ENCODE measurements at places on chromosomes 6 and 20.

DNA sequence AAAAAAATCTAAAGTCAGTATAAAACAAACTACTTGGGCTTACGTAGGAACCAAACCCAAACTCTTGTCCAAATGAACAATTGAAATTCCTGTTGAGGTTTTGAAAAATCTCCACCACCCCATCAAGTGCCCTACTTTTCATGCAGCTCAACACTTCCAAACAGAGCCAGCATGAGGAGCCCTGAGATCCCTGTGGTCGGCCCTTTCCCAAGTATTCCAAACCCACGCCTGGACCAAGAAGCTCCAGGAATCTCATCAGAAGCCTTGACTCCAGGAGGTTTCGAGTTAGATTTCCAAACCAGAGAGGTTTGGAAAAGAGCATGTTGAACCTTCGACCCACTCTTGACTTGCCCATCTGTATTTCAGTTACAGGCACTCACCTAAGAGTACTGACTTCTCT, 179.3 kb downstream of the MTFR2 start:
- DNase-seq: no peak

DNA sequence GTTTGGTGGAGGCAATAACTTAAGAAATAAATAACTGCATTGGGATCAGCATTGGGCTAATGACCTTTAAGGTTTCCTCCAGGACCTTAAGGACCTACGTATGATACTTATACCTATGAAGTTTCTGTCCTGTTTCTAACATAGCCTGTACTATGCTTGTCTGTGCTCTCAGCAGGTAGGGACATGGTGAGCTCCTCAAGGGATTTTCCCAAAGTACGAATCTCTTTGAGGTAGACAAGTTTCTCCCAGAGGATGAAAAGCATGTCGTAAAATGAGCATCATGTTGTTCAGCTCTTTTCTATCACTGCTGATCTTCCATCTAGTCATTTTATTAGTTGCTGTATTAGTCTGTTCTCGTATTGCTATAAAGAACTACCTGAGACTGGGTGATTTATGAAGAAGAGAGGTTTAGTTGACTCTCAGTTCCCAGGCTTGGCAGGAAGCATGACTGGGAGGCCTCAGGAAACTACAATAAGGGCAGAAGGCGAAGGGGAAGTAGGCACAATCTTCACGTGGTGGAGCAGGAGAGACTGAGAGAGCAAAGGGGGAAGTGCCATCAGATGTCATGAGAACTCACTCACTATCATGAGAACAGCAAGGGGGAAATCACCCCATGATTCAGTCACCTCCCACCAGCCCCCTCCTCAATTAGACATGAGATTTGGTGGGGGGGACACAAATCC, 77.8 kb upstream of the TGM3 start:
- no peak for DNase-seq

DNA sequence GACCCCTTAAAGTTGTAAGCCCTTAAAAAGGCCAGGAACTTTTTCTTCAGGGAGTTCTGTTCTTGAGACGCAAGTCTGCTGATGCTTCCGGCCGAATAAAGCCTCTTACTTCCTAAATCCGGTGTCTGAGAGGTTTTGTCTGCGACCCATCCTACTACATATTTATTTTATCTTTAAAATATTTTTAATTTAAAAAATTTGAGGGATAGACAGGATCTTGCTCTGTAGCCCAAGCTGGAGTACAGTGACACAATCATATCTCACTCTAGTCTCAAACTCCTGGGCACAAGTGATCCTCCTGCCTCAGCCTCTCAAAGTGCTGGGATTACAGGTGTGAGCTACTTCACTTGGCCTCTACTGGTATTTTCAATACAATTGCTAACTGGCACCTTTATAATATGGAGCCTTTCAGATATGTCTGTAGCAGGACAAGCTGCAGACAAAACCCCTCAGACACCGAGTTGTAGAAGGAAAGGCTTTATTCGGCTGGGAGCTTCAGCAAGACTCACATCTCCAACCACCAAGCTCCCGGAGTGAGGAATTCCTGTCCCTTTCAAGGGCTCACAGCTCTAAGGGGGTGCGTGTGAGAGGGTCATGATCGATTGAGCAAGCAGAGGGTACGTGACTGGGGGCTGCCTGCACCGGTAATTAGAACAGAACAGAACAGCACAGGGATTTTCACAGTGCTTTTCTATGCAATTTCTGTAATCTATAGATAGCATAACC, 41.0 kb downstream of the GPX5 start:
- no peak for DNase-seq

GRCh38 chr6:115948751-115949150, 111.9 kb downstream of the FRK start:
- no peak for DNase-seq

DNA sequence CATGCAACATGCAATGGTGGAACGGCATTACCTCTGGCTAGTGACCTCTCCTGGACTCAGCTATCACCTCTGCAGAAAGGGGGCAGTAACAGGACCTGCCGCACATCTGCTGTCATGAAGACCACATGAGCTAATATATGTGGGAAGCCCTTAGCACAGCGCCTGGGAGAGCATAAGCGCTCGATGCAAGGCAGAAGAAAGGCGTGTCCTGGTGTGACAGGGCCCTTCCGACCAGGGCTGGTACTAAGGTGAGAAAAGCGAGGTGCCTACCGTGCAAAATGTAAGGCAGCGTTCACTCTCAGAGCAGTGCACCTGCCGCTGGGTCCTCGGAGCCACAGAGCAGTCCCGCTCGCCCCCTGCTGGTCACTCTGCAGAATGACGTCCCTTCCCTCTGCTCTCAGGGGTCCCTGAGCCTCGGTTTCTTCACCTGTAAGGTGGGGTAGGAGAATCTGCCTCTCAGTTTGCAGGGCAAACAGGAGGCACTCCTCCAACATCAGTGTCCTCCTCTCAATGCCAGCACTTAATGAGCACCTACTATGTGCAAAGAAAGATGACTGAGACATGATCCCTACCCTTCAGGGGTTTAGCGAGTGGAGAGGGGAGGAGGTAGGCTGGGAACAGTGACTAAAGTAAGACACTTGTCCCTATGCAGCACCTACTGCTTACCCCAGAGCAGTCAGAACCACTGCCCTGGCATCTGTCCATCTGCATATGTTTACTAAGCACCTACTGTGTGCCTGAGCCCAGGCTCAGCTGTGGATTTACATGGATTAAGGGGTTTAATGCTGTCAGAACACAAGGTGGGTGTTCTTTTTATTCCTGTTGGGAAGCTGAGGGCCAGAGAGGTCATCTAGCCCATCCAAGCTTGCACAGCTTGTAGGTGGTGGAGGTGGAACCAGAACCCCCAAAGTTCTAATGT, 41.1 kb upstream of the PTGIS start:
- DNase-seq: no peak

- DNase-seq: no peak
Observed at GRCh38 chr6:10655508-10656055, 38.8 kb downstream of the C6orf52 start.

- no peak for DNase-seq
Observed at GRCh38 chr20:22866812-22867341, 168.2 kb upstream of the SSTR4 start.

DNA sequence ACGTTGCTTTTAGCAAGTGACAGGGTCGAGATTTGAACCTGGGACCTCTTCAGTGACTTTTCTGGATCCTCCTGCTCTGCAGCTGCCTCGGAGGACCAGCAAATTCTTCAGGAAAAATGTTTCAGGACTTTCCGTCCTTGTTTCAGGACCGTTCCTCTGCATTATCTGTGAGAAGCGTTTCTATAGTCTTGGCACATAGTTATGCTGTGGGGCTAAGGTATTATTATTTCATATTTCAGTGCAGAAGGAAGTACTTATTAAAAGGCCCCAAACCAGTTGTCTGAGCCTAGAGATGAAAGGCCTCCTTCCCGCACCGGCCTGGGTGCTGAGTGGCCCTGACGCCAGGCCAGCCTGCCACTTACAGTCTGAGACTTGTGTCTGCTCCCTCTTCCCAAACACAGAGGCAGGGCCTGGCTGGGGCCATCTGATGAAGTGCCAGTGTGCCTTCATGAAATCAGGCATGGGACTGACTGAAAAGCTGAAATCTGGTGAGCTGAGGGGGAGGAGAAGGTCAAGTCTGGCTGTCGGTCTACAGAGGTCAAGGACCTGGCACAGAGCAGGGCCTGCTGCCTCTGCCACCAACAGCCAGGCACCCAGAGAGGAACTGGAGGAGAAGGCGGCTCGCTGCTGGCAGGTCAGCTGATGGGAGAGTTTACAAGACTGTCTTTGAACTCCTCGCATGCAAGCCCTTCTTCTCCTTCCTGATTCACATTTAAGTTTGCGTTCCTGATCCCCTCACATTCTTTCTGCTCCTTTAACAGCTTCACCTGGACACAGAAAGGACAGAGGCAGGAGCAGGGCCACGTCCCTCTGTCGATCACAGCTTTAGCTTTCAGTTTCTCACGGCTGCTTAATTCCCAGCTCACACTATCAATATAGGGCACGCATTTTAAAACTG, 8.9 kb upstream of the QKI start:
- no peak for DNase-seq

GRCh38 chr6:82040405-82041221, 206.9 kb downstream of the IBTK start:
- no peak for DNase-seq

DNA sequence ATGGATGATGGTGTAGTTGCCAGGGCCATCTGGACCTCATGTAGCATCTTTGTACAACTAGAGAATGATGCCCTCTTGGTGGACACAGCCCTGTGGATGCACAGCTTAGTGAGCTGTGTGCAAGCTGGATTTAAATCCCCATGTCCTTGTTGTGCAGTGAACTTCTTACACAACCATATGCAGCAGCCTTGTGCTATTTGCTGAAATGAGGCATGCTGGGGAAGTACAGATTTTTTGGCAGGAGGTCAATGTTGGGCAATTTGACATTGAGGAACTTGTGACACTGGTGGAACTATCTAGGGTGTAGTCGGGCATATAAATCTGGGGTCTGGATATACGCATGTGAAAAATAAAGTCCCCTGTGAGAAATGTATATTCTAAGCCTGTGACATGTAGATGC, 5.8 kb upstream of the CDC5L start:
- DNase-seq: no peak

GRCh38 chr20:23513164-23513563, 22.2 kb downstream of the CST8 start:
- DNase-seq: no peak

DNA sequence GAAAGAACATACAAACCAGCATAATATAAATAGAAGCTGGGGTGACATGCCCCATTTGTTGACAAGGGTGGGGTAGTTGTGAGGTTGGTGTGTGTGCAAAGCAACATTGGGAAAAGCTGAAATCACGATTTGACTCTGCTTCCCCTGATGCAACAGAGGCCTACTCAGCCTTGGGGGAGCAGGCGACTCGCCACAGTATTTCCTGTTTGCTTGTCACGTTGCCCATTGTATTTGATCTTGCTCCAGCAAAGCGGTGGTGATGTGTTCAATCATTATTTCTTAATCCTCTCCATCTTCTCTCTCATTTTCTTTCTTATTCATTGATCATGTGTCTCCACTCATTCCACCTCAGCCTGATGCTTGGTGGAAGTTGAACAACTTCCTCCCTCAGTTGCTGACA, 165.8 kb upstream of the CITED2 start:
- no peak for DNase-seq

DNA sequence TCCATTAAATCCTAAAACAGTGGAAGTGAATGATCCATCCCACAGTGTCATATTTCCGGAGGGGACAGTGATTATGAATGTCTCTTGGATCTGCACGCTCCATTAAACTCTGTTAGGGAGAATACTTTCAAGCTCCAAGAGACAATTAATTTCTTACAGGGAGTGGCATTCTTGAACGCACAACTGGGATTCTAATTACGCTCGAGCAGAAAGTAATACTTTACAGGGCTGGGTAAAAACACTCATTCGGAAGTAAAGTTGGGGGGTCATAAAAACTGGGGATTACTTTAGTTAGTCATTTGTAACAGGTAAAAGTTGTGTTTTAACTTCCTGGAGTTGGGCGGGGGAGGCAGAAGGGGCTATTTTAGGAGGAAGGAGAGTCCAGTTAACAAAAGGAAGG, 151.8 kb downstream of the ZFP64 start:
- DNase-seq: no peak

DNA sequence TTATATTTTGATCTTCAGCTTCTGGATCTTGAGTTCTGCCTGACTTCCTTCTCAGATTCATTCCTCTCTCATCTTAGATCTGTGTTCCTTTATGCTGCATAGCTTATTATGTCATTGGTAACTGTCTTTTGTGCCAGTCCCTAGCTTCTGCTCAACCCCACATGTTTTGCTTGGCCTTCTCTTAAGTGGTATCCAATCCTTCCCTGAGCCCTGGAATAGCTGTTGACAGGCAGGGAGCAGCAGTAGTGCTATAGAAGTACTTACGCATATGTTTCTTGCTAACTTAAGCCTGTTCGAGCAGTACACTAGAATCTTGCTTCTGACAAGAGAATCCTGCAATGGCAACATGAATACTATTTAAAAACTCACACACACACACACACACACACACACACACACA, 13.6 kb upstream of the GRIK2 start:
- no peak for DNase-seq

DNA sequence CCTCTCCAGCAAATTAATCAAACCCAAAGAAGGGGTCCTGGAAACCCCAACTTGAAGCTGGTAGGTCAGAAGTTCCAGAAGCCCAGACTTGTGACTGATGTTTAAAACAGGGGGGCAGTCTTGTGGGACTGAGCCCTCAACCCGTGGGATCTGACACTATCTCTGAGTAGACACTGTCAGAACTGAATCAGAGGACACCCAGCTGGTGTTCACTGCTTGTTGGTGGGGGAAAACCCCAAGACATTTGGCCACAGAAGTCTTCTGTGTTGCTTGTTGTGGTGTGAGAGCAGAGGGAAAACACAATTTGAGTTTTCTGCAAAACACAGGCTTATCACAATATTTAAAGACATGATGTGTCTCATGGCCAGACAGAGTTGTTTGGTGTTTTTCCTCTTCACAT, 29.9 kb downstream of the KIF13A start:
- DNase-seq: no peak

GRCh38 chr6:26235302-26235670, 129.7 kb upstream of the BTN3A2 start:
- DNase-seq: no peak

DNA sequence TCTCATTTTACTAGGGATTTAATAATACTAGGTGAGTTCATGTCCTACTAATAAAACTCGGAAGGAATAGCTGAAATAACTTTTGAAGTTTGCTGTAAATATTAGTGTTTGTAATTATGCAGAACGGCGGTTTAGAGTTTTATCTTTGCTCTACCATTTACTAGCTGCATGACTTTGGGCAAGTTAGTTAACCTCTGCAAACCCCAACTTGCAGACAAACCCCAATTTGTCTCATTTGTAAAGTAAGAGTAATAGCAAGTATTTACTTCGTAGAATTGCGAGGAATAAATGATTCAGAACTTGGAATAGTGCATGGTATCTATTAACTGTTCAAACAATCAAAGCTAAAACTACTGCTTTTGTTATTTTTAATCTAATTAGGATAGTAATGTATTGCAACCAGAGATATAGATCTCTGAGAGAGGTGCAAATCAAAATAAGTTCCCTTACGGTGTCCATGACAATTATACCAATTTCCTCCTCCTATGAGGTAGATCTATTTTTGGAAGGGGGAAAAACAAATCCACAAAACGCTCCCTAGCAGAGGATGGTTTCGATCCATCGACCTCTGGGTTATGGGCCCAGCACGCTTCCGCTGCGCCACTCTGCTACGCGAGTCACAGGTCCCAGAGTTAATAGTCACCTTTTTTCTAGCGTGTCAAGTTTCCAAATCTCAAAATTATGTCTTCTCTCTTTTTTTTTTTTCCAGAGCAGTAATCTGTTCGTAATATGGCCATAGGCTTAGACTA, 35.1 kb upstream of the BTN3A2 start:
- DNase-seq: no peak

All from GOT3 (cell line).